ENCODE measurements at places on chromosomes 12 and 14.

DNA sequence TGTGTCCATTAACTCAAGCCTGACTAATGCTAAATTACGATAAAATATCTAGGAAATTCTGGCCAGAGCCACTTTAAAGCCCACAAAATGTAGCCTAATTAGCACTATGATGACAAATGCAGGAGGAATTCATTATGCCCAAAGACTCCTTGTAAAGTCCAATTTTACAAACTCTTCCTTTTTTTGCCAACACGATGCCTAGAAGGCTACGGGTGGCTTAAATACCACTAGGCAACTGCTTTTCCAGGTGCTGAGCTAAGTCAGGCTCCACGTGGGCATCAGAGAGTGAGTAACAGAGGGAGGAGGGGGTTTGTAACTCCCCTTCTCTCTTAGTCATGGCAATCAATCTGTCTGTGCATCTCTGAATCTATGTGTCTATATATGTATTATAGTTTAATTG is 172.4 kb upstream of the NTF3 start:
- no peak for DNase-seq

GRCh38 chr12:93181409-93181965 is 196.2 kb upstream of the NUDT4 start:
- DNase-seq = no peak

DNA sequence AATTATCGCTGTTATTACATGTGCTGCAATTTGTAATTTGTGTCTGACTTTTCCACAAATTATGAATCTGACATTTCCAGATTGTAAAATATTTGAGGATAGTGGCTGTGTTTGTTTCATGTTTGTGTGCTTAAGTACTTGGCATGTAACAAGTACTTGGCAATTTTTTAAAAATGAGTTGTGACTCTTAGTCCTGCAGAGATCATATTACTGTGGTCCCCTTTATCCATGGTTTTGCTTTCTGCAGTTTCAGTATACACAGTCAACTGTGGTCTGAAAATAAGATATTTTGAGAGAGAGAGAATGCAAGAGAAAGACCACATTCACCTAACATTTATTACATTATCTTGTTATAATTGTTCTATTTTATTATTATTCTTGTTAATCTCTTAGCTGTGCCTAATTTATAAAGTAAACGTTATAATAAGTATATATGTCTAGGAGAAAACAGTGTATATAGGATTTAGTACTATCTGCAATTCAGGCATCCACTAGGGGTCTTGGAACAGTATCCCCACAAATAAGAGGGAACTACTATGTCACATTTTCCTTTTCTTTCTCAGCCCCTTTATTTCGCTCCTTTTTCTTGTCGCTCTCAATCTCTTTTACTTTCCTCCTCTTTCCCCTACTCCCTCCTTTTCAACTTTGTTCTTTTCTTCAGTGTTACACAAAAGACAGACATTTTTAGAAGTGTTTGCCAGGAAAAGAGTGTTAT is 176.1 kb downstream of the FUT8 start:
- no peak for DNase-seq

DNA sequence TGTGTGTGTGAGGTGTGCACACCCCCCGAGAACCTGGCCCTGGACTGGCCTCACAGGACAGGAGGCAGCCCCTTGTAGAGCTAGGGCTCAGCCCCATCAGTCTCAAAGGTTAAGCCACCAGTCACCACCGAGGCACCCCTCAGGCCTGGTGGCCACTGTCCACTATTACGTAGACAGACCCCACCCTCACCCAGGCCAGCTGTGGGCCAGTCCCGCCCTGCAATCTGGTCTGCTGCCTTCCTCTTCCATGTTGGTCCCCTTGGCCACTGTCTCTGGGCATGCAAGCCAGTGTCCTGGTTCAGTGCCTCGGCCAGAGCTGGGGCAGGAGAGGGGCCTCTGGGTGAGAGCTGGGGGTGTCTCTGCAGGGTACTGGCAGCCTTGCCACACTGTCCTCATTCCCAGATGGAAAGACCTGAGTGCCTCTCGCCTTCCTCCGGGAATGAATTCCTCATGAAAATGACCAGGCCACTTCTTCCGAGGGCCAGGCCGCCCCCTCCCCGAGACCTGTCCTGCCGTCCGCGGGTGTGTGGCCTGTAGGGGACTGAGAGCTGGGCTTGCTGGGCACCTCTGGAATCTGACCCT is 897 bp upstream of the TEX22 start:
- no peak for DNase-seq

GRCh38 chr12:26113181-26113654 is 11.6 kb downstream of the BHLHE41 start:
- no peak for DNase-seq

DNA sequence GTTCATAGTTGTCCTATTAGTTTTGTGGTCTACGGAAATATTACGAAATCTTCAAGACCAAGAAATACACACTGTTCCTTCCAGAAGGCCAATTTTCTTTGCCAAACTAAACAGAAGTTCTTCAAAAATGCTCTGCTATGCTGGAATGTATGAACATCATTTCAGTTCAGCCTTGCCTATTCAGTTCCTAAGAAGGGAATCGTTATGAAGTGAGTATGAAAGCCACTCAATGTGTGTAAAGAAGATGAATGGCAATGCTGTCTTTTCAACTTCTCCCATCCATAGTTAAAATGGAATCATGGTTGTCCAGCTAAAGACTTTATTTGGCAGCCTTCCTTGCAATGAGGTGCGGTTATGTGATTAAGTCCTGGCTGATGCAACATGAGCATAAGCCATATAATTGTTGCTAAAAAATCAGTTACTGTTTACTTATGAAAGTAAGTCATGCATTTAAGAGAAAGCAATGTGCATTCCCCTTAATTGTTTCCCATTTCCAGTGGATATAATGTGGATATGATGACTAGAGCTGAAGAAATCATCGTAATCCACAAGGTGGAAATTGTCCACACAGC is 73.8 kb upstream of the PTPRR start:
- DNase-seq = no peak

GRCh38 chr12:77833329-77833728 is 2.6 kb downstream of the NAV3 start:
- DNase-seq = no peak

DNA sequence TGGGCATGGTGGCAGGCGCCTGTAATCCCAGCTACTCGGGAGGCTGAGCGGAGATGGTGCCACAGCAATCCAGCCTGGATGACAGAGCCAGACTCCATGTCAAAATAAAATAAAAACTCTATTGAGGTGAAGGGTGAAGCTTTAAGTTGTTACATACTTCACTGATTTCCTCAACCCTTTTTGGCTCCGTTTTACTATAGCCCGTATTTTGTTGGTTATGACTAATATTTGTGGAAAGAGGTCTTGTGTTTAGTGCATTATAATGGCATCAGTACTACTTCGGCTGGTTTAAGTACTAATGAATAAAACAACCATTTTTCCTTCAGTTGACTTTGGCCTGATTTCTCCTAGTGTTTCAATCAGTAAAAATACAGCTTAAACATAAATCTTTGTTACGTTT is 27.0 kb upstream of the SLC2A14 start:
- no peak for DNase-seq

DNA sequence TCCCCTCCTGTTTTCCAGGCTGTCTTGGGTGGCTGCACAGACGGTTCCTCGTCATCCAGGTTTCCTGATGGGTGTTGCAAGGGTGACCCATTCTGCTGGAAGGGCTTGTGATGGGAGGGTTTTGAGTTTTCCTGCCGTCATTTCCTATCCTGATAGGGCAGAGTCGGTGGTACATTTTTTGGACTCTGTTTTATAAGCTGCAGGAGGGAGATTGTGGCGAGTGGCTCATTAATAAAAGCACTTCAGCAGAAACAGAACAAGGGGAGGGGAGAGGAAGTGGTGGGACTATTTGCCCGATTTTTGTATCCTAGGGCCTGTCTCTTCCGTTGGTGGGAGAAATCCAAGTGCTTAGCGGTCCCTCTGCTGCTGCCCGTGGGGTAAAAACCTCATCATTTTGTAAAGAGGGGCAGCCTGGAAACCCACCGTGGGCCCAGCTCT is 40.0 kb downstream of the TSPAN9 start:
- DNase-seq = no peak

DNA sequence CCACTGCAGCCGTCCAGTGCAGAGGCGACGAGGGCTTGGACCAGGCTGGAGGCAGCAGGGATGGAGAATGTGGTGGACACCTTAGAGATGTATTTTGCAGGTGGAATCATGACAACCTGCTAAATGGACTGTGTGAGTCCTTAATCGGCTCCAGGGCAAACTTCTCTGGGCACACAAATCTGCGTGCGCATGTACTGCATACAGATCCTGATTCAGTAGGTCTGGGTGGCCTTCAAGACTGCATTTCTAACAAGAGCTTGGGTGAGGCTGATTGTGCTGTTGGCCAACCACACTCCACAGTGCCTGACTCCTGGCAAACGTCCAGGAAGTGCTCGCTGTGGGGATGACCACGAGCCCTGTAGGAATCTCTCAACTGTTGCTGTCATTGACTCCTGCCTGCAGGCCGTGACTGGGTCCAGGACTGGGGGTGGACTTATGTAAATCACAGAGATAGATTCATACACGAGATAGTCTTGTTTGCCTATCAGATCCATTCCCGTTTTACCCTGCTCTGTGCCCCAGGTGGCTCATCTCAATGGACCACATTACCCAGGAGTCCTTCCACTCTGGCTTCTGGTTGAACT is 27.2 kb downstream of the JDP2 start:
- DNase-seq = no peak
